Mucosa of descending colon (tissue), 3 donors: ENCODE measurements at places on chromosomes 7 and 10.

DNA sequence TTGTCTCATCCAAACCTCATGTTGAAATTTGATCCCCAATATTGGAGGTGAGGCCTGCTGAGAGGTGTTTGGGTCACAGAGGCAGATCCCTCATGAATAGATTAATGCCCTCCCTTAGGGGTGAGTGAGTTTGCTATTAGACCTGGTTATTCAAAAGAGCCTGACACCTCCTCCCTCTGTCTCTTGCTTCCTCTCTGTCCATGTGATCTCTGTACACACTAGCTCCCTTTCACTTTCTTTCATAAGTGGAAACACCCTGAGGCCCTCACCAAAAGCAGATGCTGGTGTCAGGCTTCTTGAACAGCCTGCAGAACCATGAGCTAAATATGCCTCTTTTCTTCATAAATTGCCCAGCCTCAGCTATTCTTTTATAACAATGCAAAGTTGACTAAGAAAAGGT lies 447.1 kb downstream of the MDFIC start:
- no peak for DNase-seq

DNA sequence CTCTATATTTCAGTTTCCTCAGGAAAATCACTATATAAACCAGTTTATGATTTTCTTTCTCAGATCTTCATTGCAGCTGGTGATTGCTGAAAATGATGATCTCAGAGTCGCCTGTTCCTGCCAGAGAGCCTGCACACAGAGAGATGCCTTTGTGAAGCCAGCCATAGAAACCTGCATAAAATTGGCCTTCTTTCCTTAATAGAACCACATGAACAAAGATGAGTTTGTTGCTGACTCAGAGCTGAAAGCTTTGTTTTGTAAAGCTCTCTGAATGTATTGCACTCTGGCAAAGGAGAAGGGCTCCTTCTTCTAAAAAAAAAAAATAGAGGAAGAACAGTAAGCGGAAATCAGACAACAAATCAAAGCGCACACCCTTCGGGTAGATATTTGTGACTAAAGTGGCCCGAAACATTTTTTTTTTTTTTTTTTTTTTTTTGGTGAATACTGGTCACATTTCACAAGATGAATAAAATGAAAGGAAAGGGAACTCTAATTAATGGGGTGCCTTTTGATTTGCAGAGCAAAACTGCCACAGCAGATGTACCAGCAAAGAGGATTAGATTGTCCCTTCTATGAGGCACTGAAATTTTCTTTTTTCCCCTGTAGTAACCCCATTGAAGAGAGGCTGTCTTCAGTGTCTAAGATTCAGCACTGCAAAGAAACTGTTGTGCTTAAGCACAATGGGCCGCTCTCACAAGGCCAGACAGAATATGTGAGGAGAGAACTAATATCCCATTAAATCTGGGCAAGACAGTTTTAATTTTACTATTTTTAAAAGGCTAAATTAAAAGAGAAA lies 75.1 kb upstream of the PTPRZ1 start:
- DNase-seq: no peak

- DNase-seq: no peak
Observed at GRCh38 chr10:52424341-52424740, 110.3 kb downstream of the DKK1 start.

DNA sequence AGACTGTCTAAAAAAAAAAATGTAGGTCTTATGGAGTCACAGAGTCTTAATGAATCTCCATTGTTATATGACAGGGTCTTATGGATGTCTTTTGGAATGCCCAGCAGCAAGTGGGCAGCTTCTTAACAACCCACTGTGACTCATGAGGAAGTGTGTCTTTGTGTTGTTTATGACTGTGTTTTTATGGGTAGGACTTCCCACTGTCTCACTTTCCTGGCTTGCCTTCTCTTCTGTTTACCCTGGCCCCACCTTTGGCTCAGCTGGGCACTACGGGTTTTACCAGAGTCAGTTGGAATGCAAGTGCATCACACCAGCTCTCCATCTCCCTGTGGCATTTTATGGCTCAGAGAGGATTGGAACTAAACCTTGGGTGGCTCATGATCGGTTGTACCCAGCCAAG lies 580.5 kb downstream of the AUTS2 start:
- peak; percentile 82 for DNase-seq

- DNase-seq: no peak
Observed at GRCh38 chr10:9505546-9505945, 1451.1 kb downstream of the GATA3 start.

DNA sequence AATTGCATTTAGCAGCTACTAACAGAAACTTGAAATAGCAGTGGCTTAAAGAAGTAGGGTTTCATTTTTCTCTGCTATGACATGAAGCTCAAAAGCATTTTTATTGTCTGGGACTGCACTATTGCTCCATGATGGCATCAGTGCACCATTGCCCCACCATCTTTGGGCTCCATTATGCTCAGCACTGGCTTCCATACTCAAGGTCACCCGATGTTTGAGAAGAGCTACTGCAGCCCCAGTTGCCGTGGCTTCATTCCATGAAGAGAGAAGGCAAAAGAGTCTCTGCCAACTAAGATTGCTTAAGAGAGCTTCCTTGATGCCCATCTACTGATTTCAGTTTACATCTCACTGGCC lies 192.2 kb upstream of the LRGUK start:
- DNase-seq: no peak

GRCh38 chr7:111864291-111864976 lies 302.1 kb upstream of the IMMP2L start:
- no peak for DNase-seq

- DNase-seq: no peak
Observed at GRCh38 chr7:1323178-1324027, 90.7 kb downstream of the UNCX start.

DNA sequence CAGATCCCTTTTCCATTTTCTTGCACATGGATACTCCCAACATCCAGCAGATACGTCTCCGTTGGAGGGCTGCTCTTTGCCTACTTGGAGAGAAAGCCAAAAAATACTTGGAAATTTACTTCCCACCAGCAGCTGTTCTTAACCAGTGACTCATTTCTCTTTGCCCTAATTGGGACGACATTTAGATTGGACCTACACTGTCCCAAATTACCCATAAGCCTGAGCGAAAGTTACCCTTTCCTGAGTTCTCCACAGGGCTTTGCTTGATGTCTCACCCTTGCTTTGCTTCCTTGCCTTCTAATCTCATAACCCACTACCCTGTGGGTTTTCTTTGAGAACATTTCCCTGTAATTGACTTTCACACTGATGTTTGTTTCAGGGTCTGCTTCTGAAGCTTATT lies 48.1 kb downstream of the SAMD8 start:
- no peak for DNase-seq

GRCh38 chr7:151705636-151706276 lies 171.2 kb downstream of the PRKAG2 start:
- DNase-seq: peak; percentile 35

DNA sequence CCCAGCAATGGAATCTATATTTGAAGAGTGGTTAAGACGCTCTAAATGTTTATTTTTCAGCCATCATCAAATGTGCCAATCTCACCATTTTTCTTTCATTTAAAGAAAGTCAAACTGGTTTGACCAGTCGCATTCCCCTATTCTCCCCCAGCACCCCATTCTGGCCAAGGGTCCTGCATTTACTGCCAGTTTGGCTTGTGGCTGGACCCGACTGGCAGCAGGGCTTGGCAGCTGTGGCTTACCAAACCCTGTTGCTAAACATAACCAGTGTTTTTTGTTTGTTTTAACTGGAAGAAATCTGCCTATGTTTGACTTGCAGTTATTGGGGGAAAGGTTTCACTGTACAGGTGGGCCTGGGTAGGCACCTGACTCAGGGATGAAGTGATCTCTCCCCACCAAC lies 116.3 kb downstream of the CYP26A1 start:
- no peak for DNase-seq

DNA sequence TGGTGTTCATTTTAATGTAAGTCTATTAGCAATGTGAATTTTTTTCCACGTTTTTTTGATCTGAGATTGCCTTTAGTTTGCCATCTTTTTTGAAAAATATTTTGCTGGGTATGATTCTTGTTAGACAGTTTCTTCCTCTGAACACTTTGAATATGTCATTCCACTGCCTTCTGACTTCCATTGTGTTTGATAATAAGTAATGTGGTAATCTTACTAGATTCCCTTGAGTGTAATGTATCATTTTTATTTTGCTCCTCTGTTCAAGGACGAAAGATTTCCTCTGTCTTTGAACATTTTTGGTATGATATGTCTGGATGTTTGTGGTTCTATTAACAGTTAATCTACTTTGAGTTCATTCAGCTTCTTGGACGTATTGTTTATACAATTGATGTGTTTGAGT lies 371.4 kb downstream of the SUGCT start:
- DNase-seq: no peak
